ENCODE measurements at places on chromosomes 4 and X.

- peak; percentile 7 for DNase-seq
Measured at GRCh38 chr4:24686866-24687692, 102.7 kb upstream of the DHX15 start.

- DNase-seq: no peak
Measured at GRCh38 chrX:78106651-78106986, 2.6 kb downstream of the PGK1 start.

DNA sequence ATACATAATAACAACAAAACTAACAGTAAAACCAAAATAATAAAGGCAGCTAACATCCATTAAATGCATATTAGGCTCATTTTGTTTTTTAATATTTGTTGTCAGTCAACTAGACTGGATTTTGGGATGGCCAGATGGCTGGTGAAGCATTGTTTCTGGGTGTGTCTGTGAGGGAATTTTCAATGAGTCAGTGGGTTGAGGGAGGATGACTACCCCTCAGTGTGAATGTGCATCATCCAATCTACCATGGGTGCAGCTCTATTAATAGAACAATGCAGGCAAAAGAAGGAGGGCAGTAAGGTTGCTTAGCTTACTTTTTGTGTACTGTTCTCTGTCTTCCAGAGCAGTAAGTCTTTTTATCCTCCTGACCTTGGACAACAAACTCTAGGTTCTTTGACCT lies 484.2 kb upstream of the HS3ST1 start:
- no peak for DNase-seq

DNA sequence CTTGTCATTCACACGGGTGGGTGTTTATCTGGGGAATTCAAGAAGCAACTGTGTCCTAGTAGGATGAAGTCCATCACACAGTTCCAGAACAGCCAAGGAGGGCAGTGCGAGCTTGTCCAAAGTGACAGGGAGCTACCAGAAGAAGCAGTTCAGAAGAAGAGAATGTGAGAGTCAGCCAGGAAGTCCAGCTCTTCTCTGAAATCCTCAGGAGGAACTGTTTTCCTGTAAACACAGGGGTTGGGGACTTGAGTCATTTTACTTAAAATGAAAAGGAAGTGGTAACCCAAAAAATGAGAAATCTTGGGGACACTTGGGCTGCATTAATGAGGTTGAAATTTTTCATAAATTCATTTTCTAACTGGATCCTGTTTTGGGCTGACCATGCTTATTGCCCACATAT lies 8.2 kb upstream of the TLR10 start:
- no peak for DNase-seq

DNA sequence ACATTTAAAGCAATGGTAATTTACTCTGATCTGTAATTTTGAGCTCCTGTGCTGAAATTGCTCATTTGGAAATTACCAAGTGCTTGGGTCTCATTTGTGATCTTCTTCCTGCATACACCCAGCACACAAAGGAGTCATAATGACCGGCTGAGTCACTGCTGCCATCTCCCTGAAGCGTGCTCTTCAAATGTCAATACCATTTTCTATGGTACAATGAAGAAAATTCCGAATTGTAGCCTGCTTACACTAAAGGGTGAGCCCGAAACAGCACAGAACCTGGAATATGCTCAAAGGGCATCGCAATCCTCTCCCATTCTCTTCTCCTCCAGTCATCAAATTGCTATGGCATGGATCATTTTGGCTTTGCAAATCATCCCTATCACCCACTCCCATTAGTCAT lies 140.5 kb downstream of the GRIA3 start:
- no peak for DNase-seq

DNA sequence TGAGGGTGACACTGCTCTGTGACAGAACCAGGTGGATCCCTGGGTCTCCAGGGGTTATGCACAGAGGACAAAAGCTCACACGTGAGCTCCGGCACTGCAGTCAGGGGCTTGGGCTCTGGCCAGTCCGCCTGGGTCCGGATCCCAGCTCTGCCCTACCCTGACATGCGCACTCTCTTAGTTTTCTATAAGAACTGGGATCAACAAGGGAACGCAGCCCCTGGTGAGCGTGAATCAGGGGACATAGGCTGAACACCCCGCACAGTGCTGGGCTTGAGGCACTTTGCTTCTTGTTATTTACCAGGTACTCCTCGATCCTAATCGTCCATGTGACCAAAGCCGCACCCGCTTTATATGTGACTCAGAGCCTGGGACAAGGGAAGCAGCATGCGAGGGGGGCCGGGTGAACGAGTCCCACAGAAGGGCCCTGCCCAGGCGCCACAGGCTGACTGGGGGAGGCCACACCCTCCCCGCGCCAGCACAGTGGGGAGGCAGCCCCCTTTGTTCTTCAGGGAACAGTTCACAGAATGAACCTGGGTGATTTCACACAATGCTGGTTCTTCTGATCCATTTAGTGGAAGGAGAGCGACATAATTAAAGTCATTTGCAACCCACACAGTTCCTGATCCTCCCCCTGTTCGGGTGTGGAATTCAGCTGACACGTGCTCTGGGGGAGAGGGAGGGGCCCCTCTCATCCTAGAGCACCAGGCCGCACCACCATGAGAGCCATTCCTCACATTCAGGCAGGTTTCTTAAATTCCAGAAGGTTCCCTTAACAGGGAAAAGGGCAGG lies 55.5 kb downstream of the WFS1 start:
- peak; percentile 6 for DNase-seq
